ENCODE measurements at places on chromosomes 2 and 18.

DNA sequence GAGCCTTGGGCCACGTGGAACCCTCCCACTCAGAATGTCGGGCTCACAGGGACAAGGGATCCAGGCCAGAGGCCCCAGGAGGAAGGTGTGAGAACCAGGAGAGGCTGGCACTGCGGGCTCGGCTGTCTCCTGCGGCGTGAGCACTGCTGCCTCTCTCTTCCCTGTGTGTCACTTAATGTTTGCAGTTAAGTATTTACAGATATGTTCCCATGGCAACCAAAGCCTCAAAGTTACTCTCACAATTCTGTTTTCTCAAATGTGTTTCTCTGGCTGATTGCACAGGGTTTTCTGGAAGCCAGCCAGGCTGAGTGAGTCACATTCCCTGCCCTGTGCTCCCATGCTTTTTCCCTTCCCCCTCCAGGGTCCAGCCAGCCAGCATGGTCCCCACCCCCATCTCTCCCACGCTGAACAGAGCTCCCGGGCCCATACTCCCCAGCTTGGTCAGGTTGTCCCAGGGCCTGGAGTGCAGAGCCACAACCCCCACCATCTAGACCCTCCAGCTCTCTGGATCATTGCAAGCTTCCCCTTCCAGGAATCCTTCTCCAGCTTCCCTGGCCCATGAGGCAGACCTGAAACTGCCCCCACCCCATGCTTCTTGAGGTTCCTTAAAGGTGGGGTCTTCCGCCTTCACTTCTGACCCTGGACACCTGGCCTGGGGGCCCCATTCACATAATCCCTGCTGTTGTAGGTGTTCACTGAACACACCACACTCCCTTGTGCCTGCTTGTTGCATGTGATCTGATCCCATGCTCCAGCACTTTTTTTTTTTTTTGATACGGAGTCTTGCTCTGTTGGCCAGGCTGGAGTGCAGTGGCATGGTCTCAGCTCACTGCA lies 265.9 kb downstream of the CELF4 start:
- DNase-seq: no peak

GRCh38 chr2:26681656-26682055 lies 10.9 kb upstream of the KCNK3 start:
- no peak for DNase-seq

DNA sequence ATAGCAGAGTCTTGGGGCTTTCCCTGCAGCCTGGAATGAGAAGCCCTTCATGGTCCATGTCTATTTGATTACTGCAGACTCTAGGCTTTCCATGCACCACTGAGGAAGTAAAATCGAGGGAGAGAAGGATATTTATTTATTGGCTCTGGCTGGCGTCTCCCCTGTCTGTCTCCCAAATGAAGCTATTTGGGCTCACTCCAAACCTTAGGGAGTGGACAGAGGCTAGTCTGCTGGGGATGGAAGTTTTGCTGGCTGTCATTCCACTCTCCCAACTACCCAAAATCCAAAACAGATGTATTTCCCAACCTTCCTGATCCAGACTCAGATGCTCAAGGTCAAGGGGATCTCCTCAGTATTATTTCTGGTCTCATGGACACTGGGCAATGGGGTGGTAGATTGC lies 33.7 kb downstream of the TMEM17 start:
- DNase-seq: no peak

DNA sequence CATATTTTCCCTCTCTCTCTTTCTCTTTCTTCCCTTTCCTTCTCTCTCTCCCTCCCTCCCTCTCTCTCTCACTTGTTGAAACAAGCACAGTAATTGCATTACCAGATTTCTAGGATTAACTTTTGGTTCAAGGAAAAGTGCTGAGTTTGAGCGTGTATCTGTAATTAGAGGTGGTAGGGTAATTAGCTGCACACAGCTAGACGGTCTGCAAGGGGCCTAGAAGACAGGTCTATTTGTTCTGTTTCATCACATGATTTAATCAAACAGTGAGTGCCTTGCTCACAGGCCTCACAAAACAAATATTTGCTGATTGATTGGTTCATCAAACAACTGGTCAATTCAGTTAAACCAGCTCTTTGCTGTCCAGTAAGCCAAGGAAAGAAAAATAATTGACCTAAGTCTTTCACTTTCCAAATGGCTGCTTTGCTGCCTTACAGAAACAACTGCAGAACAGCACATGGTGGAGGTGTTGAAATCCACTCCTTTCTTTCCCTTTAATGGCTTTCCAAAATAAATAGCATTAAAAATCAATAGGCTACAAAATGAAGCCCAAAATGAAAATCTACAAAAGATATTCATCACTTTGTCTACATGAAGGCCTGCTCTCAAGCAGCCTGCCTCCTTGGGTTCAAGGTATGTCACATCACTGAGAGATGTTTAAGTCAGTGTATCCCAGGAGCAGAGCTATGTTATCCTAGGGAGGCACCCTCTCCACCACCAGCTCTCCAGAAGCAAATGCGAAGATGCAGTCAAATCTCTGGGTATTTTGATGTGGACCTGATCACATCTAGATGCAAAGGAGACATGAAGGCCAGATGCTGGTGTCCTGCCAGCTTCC lies 264.4 kb upstream of the SIX2 start:
- DNase-seq: no peak

GRCh38 chr18:74967438-74967837 lies 241.5 kb downstream of the PTGR3 start:
- DNase-seq: no peak

- no peak for DNase-seq
These were observed 12.6 kb downstream of the DHX57 start for GRCh38 chr2:38863061-38863695.

GRCh38 chr2:226667736-226668135 lies 131.9 kb downstream of the IRS1 start:
- DNase-seq: no peak

DNA sequence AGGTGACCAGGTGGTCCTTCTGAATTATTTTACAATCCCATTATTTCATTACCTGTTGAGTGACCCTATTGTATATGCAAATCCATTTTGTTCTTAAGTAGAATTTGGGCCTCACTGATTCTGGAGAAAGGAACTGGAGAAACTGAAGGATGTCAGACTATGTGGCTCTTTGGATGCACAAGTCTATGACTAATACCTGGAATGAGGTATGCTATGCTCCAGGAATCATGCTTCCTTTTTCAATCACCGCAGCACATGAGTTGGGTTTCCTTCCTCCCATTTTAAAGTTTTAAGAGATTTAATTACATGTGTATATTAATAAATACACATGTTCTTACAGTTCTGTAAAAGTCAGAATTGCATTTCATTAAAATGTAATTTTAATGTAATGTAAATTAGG lies 253.9 kb upstream of the VWC2L start:
- DNase-seq: no peak

DNA sequence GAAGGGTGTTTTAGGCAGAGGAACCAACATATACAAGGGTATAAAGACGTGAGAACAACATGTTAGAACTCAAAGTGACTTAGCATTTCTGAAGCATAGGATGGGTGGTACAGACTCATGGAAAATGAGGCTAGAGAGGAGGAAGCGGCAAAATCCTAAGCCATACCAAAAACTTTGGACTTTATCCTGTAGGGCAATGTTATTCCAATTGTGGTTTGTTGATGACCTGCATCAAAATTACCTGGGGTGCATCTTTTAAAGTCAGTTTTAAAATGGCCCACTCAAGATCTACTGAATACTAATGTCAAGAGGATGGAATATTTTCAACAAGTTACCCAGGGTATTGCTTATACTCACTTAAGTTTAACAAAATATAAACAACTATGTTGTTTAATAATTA lies 34.8 kb downstream of the RAPH1 start:
- no peak for DNase-seq

GRCh38 chr2:56263876-56264275 lies 80.1 kb downstream of the CCDC85A start:
- no peak for DNase-seq

DNA sequence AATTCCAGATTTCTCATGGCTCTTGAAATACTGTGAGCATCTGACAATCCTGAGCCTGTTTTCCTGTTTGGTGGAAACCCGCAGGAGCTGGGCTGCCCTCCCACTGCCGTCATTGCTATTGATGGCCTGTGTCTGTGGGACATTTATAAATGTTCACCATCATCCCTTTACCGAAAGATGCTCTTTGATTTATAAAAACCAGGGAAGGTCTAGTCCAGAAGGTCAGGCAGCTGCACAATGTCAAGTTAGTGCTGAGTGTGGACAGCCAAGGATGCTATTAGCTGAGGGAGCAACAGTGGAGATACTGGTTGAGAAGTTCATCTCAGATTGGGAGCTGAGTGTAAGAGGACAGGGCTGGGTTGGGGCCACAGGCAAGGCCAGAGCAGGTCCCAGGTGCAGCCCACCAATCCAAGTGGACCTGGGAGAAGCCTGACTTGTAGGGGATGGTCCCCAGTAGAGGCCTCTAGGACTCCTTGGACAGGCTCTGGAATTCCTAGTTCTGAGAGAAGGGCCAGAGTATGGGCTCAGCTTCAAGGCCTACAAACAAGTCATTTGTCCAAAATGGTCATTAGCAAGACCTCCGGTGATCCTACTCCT lies 55.1 kb downstream of the COPS8 start:
- DNase-seq: no peak

DNA sequence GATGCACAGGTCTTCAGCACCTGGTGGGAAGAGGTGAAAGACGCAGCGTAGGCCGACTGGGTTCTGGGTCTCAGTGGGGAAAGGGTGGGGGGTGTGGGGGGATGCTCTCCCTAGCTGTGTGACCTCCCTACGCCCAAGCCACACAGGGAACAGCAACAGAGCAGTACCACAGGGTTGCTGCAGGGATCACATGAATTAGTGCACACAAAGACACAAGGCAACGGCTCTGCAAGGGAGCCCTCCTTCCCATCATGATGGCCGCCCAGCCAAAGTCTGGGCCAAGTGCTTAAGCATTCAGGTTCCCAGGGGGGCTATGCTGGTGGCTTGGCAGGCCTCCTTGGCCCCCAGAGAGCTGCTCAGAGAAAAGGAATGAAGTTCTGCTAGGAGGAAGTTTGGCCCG lies 28.2 kb upstream of the GBX2 start:
- no peak for DNase-seq

DNA sequence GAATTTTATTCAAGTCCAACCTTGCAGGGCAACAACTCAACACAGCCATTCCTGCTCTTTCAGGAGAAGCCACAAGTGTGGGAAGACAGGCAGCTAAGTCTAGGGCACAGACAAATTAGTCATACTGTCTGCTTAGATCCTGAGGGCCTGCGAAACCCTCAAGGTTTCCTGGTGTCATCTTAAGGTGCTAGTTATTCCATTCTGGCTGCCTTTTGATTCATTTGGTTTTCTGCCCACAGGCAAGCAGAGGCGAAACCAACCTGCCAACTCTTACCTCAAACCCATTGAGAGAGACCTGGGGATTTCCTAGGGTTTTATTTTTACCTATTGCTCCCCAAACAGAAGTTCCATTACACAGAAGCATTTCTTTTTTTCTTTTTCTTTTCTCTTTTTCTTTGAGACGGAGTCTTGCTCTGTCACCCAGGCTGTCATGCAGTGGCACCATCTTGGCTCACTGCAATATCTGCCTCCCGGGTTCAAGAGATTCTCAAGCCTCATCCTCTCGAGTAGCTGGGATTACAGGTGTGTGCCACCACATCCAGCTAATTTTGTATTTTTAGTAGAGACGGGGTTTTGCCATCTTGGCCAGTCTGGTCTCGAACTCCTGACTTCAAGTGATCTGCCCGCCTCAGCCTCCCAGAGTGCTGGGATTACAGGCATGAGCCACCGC lies 23.7 kb upstream of the SCYGR1 start:
- no peak for DNase-seq

DNA sequence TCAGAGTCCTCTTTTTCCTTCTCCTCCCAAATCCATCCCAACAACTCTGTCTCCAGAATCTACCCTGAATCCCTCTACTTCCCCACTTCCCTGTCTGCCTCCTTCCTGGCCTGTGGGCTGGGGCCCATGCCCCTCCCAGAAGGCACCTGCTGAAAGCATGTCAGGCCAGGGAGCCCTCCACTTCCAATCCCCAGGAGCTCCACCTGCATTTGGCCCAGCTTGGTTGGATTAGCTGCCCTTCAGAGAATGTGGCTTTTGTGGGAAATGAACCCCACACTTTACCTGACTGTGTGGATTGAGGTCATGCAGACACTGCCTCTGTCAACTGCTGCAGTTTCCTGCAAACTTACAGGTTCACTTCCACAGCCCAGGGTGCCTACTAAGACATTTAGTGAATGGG lies 58.5 kb downstream of the ACOXL start:
- DNase-seq: no peak

GRCh38 chr2:118661179-118661578 lies 186.3 kb downstream of the EN1 start:
- no peak for DNase-seq

DNA sequence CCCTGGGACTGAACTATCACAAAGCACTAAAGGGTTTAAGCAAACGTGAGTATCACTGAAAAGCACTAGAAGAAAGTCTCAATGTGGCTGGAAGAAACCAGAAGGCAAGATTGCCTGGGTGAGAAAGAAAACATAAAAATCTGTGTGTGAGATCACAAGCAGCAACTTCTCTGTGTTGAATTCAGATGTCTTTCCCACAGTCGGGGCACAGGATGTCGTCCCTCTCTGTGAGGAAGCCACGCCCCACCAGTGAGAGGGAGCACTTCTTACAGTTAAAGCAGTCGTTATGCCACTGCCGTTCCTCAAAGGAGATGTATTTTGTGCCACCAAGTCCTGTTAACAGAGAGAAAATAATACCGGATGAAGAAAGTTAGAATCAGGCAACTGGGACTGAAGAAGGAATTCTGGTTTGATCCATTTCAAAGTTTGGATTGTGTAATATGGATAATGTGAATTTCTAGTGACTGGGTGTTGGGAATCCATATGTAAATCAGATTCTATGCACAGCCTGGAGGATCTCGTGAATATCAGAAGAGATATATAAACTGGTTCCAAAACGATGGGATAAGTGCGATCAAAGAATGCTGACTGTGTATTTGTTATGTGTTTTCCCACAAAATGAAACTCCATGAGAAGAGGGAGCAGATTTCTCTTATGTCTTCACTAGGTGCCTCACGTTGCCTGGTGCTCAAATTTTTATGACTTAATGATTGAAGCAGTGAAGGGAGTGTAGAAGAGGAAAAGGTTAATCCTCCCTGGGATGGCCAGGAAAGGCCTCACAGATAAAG lies 24.0 kb downstream of the C2orf49 start:
- DNase-seq: no peak

Measured in GF-D8 (cell line).